Activated CD8-positive, alpha-beta memory T cell treated with anti-CD3 and anti-CD28 coated beads, Interleukin-2, amount 10 ng/mL, durations not matched to agents 7 days and 5 days (primary cell): ENCODE measurements at places on chromosomes 12 and 14.

- no peak for DNase-seq
Measured at GRCh38 chr12:105319691-105320209, 10.7 kb upstream of the C12orf75 start.

DNA sequence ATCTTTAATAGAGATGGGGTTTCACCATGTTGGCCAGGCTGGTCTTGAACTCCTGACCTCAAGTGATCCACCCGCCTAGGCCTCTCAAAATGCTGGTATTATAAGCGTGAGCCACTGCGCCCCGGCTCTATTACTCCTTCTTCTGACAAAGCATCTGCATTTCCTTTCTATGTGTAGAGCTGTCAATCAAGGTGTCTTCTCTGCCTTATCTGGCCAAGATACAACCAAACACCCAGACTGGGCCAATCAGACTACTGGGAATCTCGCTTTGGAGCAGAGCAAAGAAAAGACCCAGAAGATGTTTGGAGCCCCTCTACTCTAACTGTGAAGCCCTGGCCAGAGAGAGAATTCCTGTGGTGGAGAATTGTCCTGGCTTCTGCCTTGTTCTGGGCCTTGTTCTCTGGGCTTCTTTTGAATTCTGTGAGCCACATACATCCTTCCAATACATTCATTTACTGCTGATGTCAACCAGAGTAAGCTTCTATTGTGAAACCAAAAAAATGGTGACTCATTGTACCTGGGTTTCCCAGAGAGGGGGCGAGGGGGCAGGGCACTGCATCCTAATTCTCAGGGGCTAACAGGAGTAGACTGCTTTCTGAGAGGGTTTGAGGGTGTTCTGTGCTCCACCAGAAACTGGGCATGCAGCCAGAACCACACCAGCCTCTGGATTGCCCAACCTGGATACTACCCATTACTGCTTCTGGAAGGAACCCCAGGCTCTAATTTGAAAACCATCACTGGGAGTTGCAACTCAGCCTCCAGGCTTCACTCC is 18.8 kb upstream of the FLVCR2 start:
- peak; percentile 70 for DNase-seq

DNA sequence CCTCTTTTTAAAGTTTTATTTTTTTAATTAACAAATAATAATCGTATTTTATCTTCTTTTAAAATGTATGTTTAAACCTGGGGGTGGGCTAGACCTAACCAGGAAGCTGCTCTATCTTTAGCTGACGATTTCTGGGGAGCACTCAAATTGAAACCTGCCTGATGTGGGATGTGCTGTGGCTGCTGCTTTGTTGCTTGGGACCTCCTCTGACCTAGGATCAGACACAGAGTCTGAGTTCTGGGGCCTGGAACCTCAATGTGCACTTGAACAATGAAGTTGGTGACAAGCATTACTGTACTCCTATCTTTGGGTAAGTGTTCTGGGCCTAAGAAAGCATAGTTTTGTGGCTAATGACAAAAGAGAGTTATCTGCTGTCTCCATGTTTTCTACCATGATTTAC is 386.7 kb downstream of the DAD1 start:
- DNase-seq, result no peak

GRCh38 chr14:37585971-37586796 is 8.9 kb downstream of the FOXA1 start:
- DNase-seq, result no peak

- no peak for DNase-seq
Measured at GRCh38 chr12:93868771-93869170, 191.6 kb downstream of the CRADD start.

GRCh38 chr14:99194736-99195135 is 77.3 kb downstream of the BCL11B start:
- DNase-seq, result no peak

GRCh38 chr12:95977764-95978305 is 18.3 kb downstream of the HAL start:
- DNase-seq, result peak; percentile 40

- no peak for DNase-seq
Measured at GRCh38 chr14:35147711-35148110, 25.4 kb downstream of the PRORP start.

- DNase-seq, result no peak
Measured at GRCh38 chr12:110353211-110353965, 50.1 kb downstream of the ANAPC7 start.

GRCh38 chr14:50301914-50302313 is 10.1 kb downstream of the L2HGDH start:
- no peak for DNase-seq

DNA sequence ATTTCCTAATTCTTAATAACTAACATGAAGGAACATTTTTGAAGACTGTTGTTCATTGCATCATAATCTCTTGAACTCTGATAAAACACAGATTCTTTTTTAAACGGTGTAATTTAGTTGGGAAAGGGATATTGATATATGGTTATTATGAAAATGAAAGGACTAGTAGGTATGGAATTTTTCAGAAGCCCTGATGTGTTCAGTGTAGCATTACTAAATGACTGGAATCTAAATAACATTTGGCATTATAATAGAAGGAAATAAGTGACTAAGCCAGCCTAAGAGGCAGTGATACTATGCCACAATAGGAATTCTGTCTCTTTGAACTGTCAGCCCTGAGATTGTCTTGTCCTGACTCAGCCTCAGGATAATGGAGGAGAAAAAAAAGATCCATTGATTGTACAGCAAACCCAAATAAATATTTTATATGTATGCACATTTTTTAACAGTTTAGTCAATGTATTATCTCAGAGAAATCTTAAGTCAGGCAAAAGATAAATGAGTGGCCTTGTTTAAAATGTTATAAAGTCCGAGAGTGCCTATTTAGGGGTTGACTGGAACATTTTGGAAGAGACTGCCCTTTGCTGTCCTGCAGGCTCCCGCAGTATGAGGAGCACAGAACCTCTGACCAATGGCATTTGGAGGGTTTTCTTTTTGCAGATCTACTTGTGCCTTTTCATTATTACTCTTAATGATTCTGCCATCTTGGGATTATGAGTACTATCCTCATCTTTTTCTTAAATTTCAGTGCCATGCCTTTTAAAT is 271.2 kb downstream of the EGLN3 start:
- no peak for DNase-seq

- DNase-seq, result no peak
Measured at GRCh38 chr12:15200641-15201040, 20.6 kb downstream of the RERG start.

GRCh38 chr12:130134563-130134915 is 27.7 kb upstream of the FZD10 start:
- DNase-seq, result no peak

DNA sequence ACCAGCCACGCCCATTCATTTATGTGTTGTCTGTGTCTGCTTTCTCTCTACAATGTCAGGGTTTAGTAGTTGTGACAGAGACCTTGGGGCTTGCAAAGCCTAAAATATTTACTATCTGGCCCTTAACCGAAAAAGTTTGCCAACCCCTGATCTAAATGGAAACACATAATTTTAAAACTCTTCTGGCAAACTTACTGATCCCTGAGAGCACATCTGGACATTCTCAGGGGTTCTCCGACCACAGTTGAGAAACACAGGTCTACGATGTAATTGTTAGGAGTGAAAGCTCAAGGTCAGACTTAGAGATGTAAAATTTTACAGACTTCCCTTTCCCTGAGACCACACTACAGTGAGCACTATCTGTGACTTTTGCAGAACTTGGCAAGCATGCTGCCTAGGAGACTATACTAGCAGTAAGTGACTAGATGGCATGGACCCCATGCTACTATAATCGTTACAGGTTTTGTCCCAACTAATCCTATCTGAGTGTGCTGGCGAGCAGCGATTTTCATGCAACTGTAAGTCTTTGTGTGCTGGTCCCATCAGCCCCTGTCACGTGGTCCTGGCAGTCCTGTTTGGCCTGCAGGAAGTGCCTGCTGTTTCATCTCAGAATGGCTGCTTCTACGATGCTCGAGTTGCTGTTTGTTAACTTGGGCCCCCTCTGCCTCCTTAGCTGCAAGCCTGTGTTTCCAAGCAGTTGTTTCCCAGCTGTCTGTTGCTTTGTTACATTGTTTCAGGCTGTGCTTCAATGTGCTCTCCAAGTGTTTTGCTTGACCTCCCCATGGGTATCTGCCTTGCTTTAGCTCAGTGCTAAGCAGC is 21.6 kb downstream of the TMTC2 start:
- no peak for DNase-seq

- peak; percentile 86 for DNase-seq
Measured at GRCh38 chr12:118055144-118055557, 5.8 kb downstream of the WSB2 start.

GRCh38 chr14:97402279-97402678 is 605.1 kb downstream of the VRK1 start:
- DNase-seq, result no peak

GRCh38 chr12:108271951-108272872 is 66.9 kb downstream of the CMKLR1 start:
- DNase-seq, result no peak

GRCh38 chr12:104565606-104566243 is 109.0 kb downstream of the CHST11 start:
- no peak for DNase-seq

DNA sequence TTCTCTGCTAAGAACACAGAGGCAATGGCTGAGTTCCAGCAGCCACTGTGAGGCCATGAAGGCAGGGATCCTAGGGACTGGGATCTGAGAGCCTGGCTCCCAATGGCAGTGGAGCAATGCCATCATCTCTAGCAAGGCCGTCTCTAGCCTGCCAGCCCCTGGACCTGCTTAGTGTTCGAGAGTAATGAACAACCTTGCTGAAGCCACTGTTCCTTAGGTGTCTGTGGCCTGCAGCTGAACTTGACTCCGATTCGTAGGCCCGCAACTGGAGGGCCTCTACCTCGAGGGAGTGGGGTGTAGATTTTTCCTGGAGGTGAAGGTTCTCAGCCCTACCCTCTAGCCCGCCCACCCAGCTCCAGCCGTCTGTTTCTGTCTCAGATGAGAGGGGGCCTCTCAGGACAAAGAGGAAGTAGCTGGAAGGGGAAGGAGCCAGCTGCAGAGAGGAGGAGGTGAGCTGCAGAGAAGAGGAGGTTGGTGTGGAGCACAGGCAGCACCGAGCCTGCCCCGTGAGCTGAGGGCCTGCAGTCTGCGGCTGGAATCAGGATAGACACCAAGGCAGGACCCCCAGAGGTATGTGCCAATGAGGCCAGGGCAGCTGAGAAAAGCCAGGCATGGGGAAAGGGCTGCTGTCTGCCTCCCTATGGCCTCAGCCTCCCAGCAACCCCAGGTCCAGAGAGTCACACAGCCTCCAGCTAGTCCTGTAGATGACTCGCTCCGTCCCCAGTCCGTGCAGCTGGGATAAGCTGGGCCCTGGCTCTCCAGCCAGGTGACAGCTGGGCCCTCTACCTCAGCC is at the start of gene PLD4:
Gene PLD4 (plus strand): TSS at position 459 of the 793 bp plus-strand sequence. CDS start 2,262 bp downstream, outside the sequence.
- no peak for DNase-seq

DNA sequence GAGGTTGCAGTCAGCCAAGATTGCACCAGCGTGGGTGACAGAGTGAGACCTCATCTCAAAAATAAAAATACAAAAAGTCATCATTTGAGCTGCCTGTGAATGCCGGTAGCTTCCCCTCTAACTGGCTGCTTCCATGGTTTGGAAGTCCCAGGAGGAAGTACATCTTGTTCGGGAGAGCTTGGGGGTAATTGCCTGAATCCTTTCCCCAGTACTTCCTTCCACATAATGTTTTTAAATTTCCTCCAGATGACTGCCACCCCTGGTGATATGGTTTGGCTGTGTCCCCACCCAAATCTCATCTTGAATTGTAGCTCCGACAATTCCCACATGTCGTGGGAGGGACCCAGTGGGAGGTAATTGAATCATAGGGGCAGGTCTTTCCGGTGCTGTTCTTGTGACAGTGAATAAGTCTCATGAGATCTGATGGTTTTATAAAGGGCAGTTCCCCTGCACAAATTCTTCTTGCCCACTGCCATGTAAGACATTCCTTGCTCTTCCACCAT is 87.2 kb downstream of the SPRING1 start:
- DNase-seq, result no peak

DNA sequence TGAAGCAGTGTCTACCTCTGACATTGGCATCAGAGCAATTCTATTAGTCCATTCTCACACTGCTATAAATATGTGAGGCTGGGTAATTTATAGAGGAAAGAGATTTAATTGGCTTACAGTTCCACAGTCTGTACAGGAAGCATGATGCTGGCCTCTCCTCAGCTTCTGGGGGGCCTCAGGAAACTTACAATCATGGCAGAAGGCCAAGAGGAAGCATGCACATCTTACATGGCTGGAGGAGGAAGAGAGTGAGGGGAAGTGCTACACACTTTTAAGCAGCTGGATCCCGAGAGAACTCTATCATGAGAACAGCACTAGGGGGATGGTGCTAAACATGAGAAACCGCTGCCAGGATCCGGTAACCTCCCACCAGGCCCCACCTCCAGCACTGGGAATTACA is 25.7 kb upstream of the SEL1L start:
- DNase-seq, result no peak

DNA sequence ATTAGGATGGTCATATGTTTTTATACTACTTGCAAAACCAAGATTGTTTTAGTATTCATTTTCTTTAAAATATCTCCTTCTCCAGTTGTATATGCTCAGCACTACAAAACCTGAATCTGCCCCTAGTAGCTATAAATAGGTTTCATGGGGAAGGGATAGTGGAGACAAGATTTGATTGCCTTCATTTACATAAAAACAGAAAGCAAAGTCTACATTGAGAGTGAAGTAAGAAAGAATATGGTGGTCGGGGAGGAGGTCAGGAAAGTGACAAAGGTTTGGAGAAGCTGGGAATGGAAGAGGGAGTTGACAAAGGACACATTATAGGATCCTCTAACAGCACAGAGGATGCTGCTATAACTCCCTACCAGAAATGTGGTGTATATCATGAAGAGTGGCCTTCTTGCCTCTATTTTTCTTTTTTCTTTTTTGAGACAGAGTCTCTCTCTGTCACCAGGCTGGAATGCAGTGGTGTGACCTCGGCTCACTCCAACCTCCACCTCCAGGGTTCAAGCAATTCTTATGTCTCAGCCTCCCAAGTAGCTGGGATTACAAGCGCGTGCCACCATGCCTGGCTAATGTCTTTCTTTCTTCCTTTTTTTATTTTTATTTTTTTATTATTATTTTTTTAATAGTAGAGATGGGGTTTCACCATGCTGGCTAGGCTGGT is 6.6 kb upstream of the LRP6 start:
- no peak for DNase-seq

GRCh38 chr12:31989571-31990362 is 30.6 kb downstream of the RESF1 start:
- DNase-seq, result no peak

- no peak for DNase-seq
Measured at GRCh38 chr12:126936181-126936851, 1330.7 kb upstream of the TMEM132C start.

DNA sequence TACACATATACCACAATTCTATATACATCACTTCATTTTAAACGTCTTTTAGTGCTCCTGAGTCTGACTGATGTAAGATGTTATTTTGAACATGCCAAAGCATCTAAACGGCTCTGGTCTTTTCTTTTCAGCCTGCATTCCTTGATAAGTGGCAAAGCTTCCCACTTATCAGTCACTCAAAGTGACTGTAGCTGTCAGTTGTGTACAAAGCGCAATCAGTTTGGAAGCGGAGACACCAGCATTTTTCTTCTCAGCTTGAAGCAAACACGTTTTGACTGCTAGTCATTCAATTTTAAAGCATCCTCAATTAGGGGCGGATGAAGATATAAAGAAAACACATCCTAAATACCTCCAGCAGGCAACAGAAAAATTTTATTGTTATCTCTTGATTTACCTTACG is 226.8 kb downstream of the SOX5 start:
- no peak for DNase-seq
